ENCODE measurements at places on chromosomes 2 and 18.

- no peak for DNase-seq
Measured at GRCh38 chr18:72830109-72830508, 37.7 kb downstream of the NETO1 start.

- DNase-seq: no peak
Measured at GRCh38 chr2:220572385-220572784, 945.0 kb downstream of the SLC4A3 start.

DNA sequence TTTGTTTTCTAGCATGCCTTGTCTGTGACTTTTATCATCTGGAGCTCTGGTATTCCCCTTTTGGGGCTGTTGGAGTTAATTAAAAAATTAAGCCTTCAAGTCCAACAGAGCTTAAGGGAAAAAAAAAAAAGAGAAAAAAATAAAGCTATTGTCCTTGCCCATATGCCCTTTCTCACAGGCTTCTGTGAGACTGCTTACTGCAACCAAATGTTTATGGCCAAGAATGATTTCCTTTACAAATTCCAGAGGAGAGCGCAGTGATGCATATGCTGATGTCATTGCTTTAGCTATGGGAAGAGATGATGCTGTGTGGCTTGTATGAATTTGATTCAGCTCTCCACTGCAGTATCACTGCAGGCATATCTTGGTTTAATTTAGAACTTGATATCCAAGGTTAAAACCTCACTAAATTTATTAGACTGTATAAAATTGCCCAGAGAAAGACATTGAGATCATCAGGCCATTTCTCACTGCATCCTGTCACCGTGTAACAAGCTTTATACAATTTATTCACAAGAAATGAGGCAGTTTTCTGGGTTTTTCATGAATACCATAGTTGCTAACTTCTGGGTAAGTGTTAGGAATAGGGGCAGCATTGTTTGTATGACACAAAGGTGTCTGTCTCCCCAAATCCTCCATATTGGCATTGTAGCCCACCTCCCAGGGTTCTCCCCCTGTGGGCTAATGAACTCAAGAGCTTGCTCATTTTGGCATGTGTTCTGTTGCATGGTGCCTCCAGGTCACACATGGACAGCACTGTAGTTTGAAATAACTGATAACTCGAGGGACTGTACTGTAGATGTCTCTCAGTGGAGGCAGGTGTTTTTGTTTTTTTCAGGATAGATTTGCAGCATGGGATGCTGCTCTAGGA is 85.0 kb downstream of the TANC1 start:
- no peak for DNase-seq

DNA sequence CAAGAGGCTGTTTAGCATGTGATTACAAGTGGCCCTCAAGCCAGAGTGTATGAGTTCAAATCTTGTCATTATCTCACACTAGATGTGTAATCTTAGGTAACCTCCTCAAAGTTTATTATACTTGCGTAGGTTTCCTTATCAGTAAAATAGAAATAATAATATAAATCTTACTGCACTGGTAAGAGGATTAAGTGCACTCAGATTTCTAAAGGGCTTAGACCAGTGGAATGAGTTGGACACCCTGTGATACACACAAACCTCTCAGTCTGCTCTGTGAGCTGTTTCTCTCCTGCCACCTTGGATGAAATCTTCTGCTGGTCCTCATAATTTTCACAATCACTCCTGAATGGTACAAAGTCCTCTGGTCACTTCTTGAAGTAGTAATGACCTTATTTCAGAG is 145.4 kb upstream of the ZNF516 start:
- DNase-seq: no peak

DNA sequence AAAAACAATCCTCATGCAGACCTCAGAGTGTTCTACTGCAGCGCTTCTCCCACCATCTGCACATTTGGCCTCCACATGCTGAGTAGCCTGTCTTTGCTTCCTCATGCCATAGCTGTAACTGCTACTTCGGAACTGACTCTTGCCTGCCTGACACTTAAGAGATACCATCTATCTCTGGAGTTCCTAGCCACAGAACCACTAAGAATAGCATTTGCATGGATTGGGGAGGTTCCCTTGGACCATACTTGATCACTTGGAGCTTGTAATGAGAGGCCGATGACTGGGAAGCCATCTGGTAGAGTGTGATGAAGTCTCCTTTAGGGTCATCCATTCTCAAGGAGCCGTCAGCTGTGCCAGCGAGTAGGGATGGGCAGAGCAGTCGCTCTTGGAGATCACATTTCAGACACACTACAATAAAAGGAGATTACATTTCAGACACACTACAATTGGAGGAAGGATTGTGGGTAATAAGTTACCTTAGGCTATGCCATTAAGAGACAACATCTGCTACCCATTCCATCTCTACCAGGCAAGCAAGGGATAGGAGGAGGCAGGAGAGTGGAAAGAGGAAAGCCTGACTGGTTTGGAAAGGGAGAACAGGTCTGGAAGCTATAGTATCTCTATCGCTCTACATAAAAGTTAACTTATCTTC is 21.8 kb downstream of the DOK1 start:
- DNase-seq: no peak

DNA sequence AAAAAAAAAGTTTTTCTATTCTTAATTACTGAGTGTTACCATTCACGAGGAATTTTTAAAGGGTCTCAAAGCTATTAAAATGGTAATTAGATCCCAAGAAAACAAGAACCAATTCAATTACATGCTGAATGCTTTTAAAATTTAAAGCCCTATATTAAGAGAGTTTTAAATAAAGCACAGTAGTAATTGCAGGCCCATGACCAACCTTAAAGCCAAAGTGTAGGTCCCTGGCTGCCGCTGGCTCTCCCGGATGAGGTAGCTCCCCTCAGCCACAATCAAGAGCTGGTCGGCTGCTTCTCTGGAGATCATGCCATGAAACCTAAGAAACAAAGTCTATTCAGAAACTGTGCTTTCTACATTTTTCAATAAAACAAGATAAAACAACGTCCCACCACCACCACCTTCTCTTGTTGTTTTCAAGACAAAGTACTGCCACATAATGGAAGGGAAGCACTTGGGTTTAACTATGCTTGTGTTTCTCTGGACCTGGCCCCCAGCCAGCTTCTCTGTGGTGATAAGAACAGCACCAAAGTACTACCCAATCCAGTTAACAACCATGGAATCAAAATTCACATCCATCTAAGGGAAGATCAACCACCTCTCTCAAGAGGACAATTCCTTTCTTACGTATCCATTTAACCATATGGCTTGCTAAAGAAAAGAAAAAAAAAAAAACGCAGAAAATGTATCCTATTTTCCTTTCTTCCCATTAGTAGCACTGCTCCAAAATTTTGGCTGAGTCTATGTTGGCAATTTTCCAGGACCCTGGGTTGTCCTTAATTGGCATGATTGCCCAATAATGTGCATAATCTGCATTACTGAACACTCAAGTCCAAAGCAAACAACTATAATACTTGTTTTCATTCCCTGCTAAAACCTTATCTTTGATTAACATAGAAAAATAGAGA is 90.1 kb downstream of the CHN1 start:
- DNase-seq: no peak

- DNase-seq: no peak
Measured at GRCh38 chr2:111666160-111666559, 217.8 kb downstream of the ANAPC1 start.

DNA sequence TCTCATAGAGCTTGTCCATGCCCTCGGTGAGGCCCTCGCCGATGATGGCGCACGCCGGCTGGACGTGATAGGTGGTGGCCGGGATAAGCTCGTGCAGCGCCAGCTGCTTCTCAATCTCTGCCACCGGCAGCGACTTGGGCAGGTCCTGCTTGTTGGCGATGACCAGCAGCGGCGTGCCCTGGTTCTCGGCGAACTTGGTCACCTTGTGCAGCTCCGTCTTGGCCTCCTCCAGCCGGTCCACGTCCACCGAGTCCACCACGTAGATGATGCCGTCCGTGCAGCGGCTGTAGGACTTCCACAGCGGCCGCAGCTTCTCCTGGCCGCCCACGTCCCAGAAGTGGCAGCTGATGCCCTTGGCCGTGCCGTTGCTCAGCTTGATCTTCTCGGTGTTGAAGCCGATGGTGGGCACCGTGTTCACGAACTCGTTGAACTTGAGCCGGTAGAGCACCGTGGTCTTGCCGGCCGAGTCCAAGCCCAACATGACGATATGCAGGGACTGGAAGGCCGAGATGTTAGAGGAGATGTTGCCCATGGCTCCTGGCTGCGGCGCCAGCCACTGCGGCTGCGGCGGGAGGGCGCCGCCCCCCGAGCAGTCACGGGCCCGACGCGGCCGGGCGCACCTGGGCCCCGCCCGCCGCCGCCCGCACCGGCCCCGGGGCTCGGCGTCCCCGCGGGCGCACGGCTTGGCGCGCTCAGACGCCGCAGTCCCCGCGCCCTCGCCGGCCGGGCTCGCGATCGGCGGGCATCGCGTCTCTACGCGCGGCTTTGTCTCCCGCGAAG is 636 bp downstream of the ARL4C start:
- DNase-seq: peak; percentile 26

DNA sequence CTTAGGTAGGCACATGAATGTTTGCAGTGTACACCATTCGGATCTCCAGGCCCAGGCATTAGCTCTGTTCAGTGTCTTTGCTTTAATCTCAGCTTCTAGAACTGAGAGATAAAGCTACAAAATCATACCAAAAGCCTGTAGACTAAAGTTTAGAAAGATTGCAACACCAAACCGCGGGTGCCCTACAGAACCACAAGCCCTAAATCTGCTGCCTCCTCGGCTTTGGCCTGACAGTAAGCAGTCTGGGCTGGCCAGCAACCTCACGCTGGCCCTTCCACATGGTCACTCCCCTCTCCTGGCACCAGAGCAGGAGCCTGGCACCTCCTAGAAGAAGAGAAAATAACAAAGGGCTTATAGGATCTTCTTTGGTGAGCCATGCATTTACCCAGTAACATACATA is 8.9 kb upstream of the OSR1 start:
- no peak for DNase-seq

DNA sequence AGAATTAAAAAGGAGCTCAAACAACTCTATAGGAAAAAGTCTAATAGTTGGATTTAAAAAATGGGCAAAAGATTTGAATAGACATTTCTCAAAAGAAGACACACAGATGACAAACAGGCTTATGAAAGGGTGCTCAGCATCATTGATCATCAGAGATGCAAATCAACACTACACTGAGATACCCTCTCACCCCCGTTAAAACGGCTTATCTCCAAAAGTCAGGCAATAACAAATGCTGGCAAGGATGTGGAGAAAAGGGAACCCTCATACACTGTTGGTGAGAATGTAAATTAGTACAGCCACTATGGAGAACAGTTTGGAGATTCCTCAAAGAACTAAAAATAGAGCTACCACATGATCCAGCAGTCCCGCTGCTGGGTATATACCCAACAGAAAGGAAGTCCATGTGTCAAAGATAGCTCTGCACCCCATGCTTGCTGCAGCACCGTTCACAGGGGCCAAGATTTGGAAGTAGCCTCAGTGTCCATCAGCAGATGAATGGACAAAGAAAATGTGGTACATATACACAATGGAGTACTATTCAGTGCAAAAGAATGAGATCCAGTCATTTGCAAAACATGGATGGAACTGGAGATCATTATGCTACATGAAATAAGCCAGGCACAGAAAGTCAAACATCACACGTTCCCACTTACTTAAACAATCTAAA is 46.7 kb upstream of the B3GNT7 start:
- no peak for DNase-seq

- peak; percentile 56 for DNase-seq
Measured at GRCh38 chr2:231482806-231483391, 18.6 kb upstream of the NCL start.

DNA sequence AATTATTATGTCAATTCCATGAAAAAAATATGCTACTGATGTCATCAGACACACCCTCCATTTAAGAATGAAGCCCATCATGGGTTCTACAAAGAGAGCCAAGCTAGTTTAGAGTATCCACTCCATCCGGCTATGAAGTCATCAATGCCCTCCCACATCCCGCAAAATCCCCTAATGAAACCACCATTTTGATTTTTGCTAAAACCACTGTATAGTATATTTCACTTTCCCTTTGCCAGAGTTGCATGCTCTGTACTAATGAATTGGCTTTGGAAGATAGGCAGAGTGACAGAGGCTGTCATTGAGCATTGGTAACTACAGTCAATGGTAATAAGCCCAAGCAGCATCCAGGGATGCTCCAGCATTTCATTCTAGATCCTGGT is 118.6 kb downstream of the ANKRD44 start:
- no peak for DNase-seq

DNA sequence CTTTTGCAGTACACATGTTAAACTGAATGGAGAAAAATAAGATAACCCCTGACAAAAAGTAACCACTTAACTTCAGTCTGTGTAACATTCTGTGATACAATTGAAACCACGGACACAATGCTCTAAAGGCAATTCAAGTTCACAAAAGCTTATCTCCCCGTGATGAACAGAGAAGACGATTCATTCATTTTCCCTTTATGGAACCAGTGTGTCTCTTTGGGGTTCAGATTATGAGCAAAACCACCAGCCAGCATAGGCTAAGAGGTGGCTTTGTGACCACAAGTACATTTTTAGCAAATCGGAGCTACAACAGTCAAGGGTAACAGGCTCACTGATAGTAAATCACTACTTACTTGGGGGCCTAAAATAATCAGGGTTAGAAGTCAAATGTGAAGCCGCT is 120.6 kb upstream of the SMAD7 start:
- no peak for DNase-seq

DNA sequence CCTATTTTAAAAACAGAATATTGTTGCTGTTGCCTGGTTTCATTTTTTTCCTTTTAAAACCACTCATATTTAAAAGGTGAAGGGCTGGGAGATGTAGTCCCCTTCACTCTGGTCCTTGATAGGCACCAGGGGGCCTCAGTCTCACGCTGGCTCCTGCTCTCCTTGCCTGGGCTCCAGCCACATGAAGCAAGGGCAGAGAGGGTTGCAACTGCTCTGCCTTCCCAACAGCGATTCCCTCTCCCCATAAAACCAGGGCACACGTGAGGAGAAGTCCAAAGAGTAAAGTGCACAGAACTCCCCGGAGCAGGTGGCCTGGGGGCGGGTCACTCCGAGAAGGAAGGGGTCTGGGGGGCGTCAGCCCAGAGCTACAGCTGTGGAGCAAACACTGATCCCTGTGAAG is 12.8 kb downstream of the TMEM127 start:
- DNase-seq: no peak

GRCh38 chr2:166926657-166927056 is 38.4 kb downstream of the XIRP2 start:
- no peak for DNase-seq

Measured in stimulated activated CD8-positive, alpha-beta memory T cell treated with anti-CD3 and anti-CD28 coated beads, Interleukin-4, amount 100 ng/mL, for 24 hours (primary cell).